ENCODE measurements at places on chromosomes 4 and X.

GRCh38 chrX:154833746-154834274 is 652 bp downstream of the SMIM9 start:
- no peak for DNase-seq

DNA sequence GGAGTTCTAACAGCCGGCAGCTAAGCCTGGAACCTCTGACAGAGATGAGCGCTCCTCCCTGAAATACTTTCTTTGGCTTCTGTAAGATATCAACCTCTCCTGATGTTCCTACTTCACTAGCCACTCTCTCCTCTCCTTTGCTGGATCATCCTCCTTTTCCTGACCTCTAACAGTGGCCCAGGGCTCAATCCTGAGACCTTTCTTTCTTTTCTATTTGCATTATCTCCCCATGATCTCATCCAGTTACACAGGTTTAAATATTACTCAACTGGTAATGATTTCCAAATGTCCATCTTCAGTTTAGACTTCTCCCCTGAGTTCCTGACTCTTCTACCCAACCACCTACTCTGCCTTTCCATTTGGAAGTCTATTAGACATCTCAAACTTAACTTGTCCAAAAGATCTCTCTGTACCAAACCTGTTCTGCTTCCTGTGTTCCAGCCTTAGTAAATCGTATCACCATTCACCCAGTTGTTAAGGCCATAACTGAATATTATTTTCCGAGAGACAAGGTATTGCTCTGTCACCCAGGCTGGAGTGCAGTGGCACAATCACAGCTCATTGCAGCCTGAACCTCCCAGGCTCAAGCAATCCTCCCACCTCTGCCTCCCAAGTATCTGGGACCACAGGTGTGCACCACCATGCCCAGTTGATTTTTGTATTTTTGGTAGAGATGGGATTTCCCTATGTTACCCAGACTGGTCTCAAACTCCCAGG is 41.1 kb downstream of the RFC1 start:
- no peak for DNase-seq

GRCh38 chrX:126165721-126166461 is at the start of gene DCAF12L2:
Gene DCAF12L2 (minus strand): TSS chrX:126166289. CDS start chrX:126165924, 365 bp downstream.
- no peak for DNase-seq

DNA sequence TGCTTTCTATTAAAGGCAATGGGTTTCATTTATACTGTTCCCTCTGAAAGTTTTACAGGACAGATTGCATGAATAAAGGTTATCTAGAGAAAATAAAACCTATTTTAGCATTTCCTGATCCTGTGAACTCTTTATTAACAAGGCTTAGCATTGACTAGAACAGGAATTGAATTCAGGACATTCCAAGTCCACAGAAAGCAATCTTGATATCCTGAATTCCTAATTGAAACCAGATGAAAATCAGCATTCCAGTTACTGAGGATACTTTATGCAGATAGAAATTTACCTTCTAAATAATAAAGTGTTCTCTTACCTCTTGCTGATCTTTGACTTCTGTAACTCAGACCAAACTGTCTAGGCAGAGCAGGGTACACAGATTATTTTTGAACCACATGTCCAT is 151.4 kb downstream of the ZNF518B start:
- DNase-seq, result no peak

- no peak for DNase-seq
These were observed at the start of gene EGFL6 for GRCh38 chrX:13569479-13570260. Gene EGFL6 (plus strand): TSS chrX:13569601. CDS start chrX:13569862, 261 bp downstream.

- no peak for DNase-seq
These were observed 369.2 kb downstream of the MID1IP1 start for GRCh38 chrX:39170464-39170863.
